ENCODE measurements at places on chromosomes 11 and 22.

DNA sequence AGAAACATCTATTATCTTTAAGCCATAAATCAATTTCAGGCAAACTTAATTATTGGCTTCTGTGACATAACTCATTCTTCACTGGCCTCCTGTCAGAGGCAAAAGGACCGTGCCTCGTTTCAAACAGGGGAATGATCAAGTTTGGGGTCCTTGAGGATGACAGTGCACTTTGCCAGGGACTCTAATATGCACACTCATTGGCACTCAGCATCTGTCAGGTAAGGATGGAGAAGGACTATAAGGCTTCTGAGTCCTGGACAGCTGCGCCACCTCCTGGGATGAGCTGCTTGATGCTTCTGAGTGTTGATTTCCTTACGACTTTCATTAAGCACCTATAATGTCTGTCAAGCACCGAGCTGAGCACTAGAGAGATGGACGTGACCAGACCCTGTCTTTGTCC, 20.2 kb downstream of the BPIFC start:
- no peak for DNase-seq

DNA sequence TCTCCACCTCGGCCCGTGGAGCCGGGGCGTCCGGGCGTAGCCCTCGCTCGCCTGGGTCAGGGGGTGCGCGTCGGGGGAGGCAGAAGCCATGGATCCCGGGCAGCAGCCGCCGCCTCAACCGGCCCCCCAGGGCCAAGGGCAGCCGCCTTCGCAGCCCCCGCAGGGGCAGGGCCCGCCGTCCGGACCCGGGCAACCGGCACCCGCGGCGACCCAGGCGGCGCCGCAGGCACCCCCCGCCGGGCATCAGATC, 439 bp downstream of the YAP1 start:
- peak; percentile 35 for DNase-seq

DNA sequence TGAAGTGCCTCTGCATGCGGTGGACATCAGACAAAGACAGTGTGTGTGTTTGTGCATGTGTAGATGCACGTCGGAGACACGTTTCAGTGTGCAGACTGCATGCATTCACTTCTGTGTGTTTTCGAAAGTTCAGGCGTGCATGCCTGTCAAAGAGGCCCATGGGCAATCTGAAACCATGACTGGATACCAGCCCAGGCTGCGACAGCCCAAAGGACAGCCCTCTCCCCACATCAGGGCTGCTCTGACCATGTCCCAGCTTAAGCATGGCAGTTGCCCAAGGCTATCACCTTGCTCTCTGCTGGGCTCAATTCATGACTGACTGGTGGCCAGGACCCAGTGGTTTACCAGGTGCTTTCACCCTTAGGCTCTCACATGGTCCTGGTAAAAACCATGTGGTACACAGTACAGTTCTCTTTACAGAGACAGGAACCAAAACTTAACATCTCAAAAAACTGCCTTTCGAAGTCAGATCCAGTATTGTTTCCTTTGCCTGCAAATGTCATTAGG, 423.7 kb upstream of the CADM1 start:
- no peak for DNase-seq

DNA sequence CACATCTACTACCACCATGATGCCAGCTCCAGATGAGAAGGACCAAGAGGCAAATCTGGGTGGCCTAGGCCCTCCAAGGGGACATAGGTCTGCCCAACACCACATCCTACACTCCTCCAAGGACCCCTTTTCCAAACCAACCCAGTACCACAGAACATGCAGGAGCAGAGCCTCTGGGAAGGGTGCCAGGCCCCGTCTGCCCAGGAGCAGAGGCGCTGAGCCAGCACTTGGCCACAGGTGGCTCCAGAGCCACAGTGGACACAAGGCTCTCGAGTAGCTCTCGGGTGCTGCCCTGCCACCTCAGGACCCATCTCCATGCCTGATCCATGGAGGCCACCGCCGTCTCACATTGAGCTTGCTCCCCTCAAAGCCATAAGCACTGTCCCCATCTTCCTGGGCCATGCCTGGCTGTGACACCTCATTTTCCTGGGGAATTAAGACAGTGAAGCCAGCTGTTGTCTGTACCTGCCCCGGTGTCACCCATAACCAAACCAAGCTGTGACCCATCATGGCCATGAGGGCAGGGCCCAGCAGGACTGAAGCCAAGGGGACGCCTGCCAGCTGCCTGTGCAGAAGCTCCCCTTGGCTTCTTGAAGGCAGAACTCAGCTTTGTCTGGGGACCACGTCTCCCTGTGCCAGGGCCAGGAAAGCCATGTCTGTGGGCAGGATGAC, 7.4 kb downstream of the MOB2 start:
- DNase-seq, result no peak

GRCh38 chr11:96215826-96216225, 127.2 kb downstream of the MAML2 start:
- peak; percentile 52 for DNase-seq

DNA sequence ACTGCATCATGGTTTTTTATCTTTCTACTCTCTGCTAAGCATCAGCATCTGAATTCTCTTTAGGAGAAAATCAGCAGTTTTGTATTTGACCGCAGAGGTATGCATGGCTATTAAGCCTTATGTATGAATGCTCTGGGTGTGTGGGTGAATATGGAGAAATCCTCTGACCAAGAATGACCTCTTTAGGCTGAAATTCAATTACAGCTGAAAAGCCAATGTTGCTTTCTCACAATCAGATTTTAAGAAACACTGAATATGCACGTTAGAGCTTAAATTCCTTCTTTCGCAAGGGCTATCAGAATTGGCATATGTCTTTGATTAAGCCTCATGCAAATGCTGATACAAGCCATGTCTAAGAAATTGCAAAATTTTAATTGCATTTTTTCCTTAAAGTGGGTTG, 43.2 kb downstream of the ARHGAP42 start:
- DNase-seq, result no peak

DNA sequence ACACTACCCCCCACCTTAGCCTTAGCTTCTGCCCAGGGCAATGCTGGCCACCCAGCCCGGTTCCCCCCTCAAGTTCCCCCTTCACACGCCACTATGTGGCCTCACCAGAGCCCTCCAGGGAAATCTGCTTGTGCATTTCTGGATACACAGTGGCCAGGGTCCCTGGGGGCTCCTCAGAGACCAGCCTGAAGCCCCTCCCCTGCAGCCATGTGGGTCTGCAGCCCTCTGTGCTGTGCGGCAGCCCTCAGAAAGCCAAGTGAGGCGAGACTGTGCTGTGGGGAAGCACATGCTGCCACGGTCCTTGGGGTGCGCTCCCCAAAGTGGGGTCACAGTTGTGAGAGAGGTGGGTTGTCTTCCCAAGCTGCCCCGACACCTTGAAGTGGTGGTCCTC, 2.1 kb upstream of the PLXNB2 start:
- DNase-seq, result no peak

DNA sequence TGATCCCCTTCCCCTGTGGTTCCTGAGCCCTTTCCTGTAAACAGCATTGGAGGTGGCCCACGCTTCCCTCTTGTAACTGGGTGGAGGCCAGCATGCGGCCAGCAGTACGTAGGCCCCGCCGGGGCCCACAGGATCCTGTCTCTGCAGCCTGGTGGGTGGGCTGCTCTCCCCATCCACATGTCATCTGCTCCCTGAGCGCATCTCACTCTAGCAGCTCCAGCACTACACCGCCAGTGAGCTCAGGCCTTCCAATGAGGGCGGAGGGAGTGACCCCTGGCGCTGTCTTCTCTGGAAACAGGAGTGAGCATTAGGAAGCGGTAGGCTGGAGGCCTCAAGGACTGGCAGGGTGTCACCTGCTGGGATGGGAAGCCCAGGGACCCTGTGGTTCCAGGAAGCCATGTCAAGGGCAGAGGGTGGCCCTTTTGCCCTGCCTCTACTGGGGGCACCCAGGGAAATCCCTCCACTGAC, 363.9 kb downstream of the TBC1D22A start:
- no peak for DNase-seq

- DNase-seq, result no peak
Observed at GRCh38 chr22:46303347-46303965, 6.8 kb downstream of the GTSE1 start.

DNA sequence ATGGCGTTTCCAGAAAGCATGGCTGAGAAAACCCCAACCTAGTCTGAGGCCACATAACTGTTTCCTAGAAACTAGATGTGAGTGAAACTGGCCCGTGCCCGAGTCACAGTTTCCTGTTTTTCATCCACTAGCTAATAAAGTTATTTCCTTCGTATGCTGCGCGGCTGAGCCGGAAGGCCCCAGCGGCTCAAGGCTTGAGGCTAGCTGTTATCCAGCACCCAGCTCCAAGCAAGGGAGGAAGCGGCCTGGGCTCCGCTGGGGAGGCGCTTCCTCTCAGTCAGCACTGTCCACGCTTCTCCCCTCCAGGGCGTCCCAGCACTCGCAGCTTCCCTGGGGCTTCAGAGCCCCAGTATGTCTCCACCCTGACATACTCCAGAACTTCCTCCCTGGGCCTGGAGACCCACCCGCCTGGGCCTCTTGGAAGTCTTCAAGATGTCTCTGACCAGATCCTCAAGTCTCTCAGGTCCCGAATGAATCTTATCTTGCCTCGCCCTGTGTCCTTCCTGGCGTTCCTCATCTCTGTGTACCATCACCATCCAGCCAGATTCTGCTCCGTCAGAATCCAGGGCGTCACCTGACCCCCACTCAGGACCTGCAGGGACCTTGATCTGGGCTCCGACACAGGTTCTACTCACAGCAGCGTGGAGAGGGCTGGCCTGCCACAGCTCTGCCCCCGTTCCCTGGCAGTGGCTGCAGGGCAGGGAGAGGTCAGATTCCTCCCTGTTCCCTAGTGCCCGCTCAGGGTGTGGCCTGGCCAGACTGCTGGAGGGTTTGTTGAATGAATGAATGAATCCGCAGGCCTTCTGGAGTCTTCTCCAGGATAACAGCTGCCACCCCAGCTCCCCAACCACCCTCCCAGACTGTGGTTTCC, 81.9 kb downstream of the LRRC32 start:
- DNase-seq, result peak; percentile 54

GRCh38 chr22:38783095-38783615, 10.8 kb downstream of the DNAL4 start:
- DNase-seq, result no peak

DNA sequence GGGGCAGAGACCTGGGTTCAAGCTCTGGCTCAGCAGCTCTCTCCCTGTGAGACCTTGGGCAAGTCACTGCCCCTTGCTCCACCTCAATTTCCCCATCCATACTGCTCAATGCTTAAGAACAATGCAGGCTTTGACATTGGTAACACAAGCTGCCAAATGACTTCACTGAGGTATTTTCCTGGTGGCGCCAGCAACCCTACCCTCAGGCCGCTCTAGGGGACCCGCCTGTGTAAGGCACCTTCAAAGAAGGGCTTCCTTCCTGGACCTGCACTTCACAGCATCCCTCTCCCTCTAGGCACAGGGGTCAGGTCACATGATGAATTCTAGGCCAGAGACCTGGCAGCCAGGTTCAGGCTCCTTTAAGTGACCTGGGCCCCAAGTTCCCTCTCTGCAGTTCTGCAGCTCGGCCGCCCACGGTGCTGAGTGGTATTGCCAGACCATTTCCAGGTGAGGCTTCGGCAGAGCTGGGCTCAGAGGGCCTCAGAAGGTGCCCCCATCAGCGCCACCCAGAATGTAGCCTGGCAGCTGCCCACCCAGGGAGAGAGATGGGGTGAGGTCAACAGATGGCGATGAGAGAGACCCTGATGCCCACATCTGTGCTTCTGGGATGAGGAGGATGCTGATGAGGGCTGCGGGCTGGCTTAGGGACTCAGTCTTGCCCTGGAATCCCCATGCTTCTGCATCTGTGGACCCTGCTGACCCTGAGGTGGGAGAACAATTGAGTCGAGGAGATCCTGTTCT, 4.5 kb downstream of the WNT11 start:
- no peak for DNase-seq

GRCh38 chr11:134784046-134784445, 372.0 kb upstream of the B3GAT1 start:
- DNase-seq, result no peak

- DNase-seq, result no peak
Observed at GRCh38 chr22:30421695-30422480, 3.7 kb upstream of the MTFP1 start.

GRCh38 chr11:24932110-24933000, 435.5 kb downstream of the LUZP2 start:
- no peak for DNase-seq

- no peak for DNase-seq
Observed at GRCh38 chr11:134686460-134687061, 274.5 kb upstream of the B3GAT1 start.

DNA sequence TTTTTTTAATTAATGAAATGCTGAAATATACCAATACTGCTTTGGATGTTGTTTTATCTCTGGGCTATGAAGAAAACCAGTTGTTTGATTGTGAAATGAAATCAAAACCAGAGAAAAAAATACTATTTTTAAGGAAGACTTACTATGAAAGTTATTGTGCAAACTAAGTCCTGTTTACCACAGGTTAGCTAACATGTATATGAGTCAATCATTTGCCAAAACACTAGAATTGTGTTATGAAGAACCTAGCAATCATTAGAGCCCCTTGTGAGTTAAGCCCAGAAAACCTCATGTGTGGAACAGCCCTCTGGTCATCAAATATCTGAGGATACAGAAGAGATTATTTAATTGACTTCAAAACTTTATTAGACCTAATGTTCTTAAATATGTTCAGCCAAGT, 83.7 kb downstream of the FAT3 start:
- no peak for DNase-seq

DNA sequence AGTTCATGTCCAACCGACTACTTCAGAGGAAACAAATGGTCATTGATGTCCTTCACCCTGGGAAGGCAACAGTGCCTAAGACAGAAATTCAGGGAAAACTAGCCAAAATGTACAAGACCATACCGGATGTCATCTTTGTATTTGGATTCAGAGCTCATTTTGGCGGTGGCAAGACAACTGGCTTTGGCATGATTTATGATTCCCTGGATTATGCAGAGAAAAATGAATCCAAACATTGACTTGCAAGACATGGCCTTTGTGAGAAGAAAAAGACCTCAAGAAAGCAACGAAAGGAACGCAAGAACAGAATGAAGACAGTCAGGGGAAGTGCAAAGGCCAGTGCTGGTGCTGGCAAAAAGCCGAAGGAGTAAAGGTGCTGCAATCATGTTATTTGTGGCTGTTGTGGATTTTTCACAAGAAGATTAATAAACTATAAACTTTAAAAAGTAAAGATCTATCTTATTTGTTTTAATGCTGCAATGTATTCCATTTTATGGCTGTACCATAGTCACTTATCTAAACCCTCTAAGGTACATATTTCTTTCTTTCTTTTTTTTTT, 20.1 kb upstream of the HIPK3 start:
- DNase-seq, result no peak

GRCh38 chr11:34161812-34162492, 56.5 kb downstream of the NAT10 start:
- no peak for DNase-seq

- DNase-seq, result no peak
Observed at GRCh38 chr11:58485961-58486360, 21.9 kb downstream of the OR5B21 start.

- DNase-seq, result no peak
Observed at GRCh38 chr11:69817265-69818230, 1.7 kb downstream of the FGF3 start.

- no peak for DNase-seq
Observed at GRCh38 chr11:59800390-59801025, 10.1 kb downstream of the MRPL16 start.

- no peak for DNase-seq
Observed at GRCh38 chr22:20852503-20852902, 6.1 kb downstream of the PI4KA start.

Measured in germinal center (tissue), 1 donor.